ENCODE measurements at places on chromosomes 7 and 10.

- DNase-seq: no peak
Measured at GRCh38 chr7:154676422-154677073, 326.4 kb downstream of the PAXIP1 start.

DNA sequence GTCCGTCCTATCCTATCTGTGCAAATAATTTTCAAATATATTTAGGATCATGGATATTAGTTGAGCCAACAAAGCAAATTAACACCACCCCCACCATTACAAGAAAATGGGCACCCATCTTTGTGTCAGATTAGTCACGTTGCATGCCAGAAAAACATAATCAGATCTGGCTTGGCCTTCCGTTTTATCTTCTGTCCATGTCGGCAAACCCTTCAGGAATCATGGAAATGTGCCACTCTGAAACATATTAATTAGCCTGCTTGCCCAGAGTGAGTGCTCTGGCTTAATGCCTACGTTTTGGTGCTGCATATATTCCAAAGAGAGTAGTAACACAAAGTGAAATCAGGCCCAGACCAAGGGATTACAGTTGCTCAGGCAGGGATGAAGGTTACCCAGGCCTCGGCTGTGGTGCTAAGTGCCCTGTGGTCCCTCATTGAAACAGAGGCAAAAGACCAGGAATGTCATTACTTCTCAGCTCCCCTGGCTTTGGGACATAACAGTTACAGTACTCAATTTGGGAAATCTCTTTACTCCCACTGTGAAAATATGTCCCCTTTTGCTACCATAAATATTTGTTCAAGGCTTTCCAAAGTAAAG lies 154.0 kb upstream of the LSM8 start:
- DNase-seq: no peak

DNA sequence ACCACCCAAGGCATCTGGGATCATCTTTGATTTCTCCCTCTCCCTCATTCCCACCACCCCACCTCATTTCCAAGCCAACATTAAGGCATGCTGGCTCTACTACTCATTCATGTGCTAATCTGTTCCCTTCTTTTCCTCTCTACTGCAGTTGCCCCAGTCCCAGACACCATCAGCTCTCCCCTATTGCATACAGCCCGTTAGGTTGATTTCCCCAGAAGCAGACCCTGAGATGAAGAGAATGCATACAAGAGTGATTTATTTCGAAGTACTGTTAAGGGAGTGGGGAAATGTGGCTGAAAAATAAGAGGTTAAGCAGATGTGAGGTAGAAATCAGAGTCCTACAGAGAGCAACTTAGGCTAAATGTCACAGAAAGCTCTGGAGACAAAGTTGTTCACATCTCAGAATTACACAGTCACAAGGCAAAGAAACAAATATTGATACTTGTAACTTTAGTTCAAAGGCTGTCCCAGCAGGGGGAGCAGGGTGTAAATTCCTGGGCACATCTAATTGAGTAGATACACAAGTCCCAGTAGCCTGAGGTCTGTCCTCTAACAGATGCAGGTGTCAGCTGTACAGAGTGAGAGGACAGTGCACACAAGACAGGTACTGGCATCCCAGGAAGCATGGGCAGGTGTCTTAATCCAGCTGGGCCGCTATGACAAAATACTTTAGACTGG lies 20.9 kb downstream of the AKR1D1 start:
- no peak for DNase-seq

GRCh38 chr10:101066896-101067355 lies 5.1 kb downstream of the KAZALD1 start:
- DNase-seq: no peak

DNA sequence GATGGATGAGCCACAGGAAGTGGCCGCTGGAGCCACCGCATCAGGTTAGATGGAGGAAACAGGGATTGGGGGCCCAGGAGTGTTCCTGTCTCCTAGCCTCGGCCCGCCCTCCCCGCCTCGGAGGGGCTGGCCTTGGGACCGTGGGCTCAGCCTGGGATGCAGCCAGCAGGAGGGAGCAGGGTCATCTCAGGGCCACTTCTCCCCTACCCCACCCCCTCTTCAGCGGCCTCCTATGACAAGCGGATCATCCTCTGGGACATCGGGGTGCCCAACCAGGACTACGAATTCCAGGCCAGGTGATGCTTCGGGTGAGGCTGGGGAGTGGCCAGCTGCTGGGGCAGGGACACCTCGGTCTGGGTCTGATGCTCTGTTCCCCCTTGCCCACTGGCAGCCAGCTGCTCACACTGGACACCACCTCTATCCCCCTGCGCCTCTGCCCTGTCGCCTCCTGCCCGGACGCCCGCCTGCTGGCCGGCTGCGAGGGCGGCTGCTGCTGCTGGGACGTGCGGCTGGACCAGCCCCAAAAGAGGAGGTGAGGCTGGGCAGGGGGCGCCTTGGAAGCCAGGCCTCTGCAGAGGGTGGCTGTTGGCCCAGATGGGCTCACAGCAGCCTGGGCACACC lies 4.7 kb downstream of the LRWD1 start:
- no peak for DNase-seq

DNA sequence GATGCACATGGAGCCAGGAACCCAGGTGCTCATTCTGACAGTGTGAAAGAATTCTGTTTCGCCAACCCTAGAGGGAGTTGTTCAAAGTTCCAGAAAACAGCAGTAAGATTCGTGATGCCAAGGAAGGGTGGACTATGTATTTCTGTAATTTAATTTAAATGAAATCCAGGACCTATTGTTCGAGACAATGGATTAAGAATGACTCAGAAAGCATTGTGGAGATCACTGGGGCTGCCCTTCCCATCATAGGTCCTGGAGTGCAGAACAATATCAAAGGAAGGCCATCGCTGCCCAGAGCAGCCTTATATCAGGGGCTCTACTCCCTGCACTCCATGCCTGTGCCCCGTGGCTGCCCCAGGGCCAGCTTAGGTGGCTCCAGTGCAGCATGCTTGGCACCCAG lies 32.1 kb upstream of the CALD1 start:
- no peak for DNase-seq

- DNase-seq: no peak
Measured at GRCh38 chr10:3066317-3067117, 831 bp upstream of the PFKP start.

GRCh38 chr10:123552760-123553554 lies 113.2 kb upstream of the GPR26 start:
- DNase-seq: no peak

DNA sequence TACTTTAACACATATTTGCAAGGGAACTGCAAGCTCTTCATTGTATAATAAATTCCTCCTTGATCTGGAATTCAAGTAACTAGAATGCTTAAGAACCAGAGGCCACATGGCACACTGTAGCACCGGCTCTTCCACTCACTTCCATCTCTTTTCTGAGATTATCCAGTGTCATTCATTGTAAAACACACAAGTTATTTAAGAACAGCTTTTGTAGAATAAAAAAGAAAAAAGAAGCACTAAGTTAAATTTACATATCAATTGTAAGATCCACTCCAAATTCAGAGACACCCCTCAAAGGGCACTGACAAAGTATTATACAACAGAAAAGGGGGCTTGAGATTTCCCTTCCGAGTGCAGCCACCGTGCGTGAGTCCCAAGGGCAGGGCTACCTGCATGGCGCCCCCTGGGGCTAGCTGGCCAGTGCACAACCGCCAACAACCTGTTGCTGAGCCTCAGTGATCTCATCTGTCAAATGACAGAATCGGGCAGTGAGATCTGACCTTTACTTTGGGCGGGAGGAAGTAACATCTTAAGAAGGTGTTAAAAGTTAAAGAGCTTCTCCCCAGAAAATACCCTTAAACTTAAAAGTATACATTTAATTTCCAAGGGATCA lies 12.5 kb downstream of the GLI3 start:
- DNase-seq: no peak

- DNase-seq: no peak
Measured at GRCh38 chr7:147833557-147833956, 757.0 kb upstream of the C7orf33 start.

- no peak for DNase-seq
Measured at GRCh38 chr7:70466725-70467364, 665.1 kb upstream of the GALNT17 start.

GRCh38 chr10:33808475-33808874 lies 474.0 kb upstream of the NRP1 start:
- DNase-seq: peak; percentile 51

GRCh38 chr7:64849250-64849923 lies 53.7 kb upstream of the ZNF273 start:
- DNase-seq: peak; percentile 2

DNA sequence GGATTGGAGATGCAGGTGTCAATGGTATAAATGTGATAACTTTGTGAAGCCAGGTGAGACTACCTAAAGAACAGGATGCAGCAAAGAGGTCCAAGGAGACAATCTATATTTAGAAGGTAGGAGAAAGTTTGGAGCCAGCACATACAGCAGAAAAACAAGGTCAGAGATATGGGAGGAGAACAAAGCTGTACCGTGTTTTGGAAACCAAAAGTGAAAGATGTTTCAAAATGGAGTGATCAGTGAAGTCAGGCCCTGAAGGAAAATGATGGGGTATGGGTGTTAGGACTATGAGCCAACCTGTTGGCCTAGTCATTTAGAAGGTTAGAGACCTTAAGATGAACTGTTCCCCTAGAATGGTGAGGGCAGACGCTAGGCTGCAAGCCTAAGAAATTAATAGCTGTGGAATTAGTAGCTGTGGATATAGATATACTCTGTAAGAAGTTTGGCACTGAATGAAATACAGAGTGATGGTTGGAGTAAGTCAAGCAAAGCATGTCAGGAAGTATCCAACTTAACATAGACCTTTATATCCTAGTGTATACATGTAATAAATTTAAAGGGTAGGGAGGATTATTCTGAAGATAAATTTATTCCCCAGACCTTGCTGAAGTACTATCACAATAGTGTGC lies 149.8 kb upstream of the WNT16 start:
- DNase-seq: no peak

- no peak for DNase-seq
Measured at GRCh38 chr7:105126436-105126975, 112.5 kb downstream of the KMT2E start.

- no peak for DNase-seq
Measured at GRCh38 chr7:96708872-96709271, 774 bp downstream of the SEM1 start.

DNA sequence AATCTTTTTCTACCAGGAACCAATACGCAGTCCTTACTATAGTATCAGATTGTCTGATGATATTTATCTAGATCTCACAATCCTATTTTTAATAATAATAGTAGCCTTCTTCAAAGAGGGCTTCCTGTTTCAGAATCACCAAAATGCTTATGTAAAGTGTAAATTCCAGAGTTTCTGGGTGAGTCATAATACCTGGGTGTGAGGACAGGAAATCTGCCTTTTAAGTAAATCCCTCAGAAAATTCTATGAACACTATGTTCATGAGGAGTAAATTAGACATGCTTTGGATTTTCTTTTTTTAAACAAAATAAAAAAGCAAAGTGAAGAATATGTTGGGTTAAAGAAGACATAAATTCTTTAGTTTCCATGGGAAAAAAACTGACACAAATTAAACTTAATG lies 20.5 kb downstream of the DKK1 start:
- DNase-seq: peak; percentile 37

- no peak for DNase-seq
Measured at GRCh38 chr10:75772153-75772887, 340.9 kb downstream of the LRMDA start.

DNA sequence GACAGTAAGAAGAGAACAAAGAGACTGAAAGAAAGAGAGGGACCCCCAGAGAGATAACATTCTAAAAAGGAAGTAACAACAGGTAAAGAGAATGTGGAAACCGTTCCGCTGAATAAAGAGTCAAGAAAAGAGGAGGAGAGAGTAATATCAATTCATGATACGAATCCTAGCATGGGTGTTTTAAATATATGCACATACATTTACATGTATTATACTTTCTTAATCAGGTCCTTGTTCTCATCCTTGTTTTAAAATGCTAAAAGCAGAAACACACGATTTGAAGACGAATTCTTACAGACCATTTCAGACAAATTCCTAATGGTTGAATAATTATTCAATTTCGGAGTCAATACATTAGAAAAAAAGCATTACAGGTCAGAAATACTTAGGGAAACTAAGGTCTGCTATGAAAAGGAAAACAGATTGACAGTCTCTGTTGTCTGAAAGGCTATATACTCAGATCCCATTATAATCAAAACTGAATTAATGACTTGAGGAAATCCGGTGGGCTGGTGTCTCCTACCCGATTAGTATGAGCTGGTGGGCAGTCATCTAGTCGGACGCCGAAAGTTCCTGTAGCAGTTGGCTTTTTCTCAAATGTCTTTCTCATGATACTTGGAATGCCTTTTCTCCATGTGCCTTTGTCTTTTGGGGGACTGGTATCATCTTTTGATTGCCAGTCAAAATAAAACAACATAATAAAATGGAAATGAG lies 127.3 kb downstream of the ARHGAP21 start:
- no peak for DNase-seq

DNA sequence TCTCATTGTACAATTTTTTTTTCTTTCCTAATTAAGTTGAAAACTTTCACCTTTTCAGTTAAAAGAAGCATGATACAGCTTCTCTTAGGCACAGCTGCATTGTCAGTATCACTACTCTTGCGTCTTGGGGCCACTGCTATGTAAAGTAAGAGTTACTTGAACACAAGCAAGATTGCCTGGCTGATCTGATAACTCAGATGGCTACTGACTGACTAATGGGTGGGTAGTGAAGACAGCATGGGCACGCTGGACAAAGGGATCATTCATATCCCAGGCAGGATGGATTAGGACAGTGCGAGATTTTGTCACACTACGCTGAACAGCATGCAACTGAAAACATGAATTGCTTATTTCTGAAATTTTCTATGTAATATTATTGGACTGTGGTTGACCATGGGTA lies 11.6 kb upstream of the ADAMTS14 start:
- no peak for DNase-seq

DNA sequence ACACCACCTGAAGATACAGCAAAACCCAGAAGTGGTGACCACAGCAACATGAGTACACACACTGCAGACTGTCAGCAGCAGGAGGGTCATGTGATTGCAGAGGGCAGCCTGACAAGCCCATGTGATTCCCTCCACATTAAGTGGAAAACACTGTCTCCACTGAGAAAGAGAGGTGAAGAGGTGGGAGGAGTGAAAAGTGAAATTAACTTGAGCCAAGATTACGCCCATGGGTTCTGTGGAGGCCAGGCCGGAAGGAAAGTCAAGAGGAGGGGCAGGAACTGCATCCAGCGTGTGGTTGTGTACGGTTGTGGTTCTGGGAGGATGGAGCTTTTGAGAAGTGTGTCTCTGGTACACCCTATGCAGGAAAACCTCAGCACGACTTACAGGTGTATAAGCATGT lies 138.5 kb downstream of the PLXNA4 start:
- DNase-seq: no peak

DNA sequence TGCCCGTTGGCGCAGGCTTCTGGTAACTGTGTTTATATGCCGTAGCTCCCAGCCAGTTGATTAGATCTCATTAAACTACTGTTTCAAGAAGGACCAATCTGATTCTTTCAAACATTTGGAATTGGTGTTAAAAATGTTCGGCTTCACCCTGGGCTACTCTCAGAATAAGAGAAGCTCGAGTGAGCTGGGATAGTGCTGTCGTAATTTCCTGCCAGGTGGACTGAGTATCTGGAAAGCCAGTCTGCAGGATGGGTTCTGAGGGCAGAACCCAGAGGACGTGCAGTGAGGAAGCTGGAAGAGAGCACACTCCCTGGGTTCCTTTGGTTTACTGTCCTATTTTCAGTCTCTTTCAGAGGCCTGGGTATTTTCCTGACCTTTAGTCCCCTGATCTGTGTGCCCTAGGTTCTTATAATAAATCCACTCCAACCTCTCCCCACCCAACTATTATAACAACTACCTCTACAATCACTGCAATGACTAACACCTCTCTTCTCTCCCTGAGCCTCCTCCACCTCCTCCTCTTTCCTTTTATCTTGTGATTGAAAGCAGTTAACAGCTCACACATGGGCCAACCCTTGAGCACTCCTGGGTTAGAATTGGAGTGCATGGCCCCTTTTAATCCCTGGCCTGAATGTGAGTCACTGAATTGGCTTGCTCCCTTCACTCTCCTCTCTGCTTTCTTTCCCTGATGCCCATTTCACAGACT lies 63.0 kb downstream of the AOAH start:
- peak; percentile 34 for DNase-seq

All from fibroblast of skin of back (primary cell).